ENCODE measurements at places on chromosomes 1 and 21.

DNA sequence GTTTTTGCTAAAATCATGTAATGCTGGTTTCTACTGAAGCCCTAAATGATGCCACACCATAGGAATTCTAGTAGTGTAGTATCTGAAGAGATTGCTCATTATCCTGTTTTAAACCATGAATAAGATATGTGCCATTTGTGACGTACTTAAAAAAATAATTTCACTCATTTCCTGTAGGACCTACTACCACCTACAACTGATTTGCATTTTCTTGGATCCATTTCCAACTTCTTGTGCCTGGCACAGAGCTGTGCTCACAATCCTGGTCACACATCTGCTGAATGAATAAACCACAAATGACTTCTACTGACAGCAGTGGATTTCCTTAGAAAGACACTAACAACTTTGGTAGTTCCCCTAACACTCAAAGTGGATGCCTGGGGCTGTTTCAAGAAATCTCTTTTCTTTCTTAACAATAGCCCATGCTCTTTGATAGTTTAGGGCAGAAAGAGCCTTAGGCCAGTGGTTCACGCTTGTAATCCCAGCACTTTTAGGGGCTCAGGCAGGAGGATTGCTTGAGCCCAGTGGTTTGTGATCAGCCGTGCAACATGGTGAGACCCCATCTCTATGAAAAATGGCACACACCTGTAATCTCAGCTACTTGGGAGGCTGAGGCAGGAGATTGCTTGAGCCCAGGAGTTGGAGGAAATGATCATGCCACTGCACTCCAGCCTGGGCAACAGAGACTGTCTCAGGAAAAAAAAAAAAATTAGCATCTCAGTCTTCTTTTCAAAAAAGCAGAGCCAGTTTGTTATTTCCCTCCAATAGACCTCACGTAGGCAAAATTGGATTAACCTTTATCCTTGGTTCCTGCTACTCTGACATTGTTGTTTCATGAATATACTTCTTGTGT is 13.0 kb upstream of the BATF3 start:
- DNase-seq: no peak

GRCh38 chr1:161238039-161238473 is at the start of gene NR1I3:
Gene NR1I3, minus strand, starts transcription at chr1:161238203. Its CDS starts 1,638 bp downstream, at chr1:161236565.
- DNase-seq: no peak

DNA sequence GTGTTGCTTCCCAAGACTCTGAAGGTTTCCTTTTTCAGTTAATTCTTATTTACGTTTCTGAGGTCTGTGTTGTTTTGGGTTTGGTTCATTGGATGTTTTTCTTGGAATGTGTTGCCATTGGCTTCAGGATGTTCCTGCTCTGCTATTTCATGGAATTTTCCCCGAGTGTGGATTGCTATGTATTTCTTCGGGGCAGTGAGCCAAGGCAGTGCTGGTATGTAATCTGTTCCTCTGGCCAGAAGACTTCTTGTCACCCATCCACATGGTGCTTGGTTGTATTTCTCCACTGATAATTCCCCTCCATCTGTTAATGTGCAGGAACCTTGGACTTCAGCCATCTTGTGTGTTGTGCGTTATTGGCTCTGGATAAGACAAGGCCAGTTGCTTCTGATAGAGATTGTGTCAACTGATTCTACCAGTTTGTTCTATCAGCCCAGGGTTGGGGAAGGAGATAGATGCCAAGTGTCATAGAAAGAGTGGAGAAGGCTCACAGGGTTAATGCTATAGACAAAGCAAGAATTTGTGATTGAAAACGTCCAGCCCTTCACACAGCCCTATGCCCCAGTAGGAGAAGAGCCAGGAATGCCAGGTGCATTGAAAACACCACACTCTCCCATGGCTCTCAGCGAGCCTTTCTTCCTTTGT is 505.2 kb downstream of the PLPP3 start:
- DNase-seq: no peak

- DNase-seq: no peak
These were observed 2.0 kb downstream of the HNRNPU start for GRCh38 chr1:244862354-244862698.

DNA sequence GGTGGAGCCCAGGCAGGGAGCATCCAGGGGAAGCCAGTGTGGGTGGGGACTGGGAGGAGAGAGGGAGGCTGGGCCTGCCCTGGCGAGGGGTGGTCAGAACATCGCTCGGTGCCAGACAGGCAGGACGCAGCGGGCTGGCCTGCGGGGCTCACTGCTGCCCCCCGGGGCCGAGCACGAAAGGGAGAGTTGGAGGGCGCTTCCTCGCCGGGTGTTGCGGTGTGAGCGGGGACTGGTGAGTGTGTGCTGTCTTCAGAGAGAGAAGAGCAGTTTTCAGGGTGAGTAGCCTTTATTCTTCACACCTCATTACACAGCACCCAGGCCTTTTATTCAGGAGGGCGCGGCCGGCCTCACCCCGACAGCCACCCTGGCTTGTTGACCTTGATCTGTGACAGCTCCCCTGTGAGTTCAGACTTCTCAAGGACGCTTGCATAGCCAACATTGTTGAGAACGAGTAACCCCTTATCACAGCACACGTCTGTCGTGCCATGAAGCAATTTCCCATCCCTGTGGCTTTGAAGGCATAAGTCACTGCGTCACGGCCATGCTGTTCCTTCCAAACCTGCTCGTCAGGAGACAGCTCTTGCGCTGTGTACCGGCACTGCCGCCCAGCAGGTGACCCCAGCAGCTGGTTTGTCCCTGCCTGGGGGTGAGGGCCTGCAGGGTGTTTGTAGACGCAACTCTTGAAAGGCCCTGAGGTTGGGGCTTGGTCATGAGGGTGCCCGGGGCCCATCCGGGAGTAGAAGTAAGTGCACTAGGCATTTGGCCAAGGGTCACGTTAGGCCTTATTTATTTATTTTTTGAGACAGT is 54.6 kb downstream of the PRKCZ start:
- no peak for DNase-seq

DNA sequence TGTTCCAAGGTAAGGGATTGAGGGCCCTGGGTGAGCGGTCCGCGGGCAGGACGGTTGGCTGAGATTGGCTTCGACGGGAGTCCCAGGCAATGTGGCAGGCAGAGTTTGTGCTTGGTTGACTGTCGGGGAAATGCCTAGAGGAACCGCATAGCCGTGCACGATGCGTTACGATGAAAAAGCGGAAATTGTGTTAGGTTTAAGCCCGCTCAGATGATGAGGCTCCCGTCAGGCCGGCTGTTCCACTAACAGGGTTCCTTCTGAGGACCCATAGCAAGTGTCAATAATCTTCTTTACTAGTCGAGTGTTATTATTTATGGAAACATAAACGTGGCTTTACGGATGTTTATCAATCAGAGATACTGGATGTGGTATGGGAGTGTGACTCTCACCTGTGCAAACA is 117.8 kb upstream of the COL6A1 start:
- DNase-seq: no peak

DNA sequence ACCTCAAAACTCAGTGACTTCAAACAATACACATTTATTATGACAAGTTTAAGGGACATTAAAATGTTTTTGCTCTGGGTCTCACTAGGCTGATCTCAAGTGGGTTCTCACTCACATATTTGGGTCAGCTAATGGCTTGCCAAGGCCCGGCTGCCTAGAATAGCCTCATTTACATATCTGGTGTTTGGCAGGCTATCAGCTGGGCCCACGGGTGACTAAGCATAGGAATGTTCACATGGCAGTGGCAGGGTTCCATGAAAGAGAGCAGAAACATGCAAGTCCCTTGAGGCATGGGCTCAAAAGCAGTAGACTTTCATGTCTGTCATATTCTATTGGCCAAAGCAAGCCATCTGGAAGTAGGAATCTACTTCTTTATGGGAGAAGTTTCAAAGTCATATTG is 492.6 kb downstream of the KCNT2 start:
- DNase-seq: no peak

- DNase-seq: no peak
These were observed 50.5 kb downstream of the SIK1 start for GRCh38 chr21:43376478-43376882.

- no peak for DNase-seq
These were observed 6.3 kb upstream of the SYNJ1 start for GRCh38 chr21:32733990-32734613.

- no peak for DNase-seq
These were observed at the start of gene DISP3 for GRCh38 chr1:11478571-11479374. Gene DISP3, plus strand, starts transcription at chr1:11479155. Its CDS starts 21,838 bp downstream, at chr1:11500993.

- DNase-seq: no peak
These were observed 32.0 kb upstream of the EPS15 start for GRCh38 chr1:51551081-51551480.

DNA sequence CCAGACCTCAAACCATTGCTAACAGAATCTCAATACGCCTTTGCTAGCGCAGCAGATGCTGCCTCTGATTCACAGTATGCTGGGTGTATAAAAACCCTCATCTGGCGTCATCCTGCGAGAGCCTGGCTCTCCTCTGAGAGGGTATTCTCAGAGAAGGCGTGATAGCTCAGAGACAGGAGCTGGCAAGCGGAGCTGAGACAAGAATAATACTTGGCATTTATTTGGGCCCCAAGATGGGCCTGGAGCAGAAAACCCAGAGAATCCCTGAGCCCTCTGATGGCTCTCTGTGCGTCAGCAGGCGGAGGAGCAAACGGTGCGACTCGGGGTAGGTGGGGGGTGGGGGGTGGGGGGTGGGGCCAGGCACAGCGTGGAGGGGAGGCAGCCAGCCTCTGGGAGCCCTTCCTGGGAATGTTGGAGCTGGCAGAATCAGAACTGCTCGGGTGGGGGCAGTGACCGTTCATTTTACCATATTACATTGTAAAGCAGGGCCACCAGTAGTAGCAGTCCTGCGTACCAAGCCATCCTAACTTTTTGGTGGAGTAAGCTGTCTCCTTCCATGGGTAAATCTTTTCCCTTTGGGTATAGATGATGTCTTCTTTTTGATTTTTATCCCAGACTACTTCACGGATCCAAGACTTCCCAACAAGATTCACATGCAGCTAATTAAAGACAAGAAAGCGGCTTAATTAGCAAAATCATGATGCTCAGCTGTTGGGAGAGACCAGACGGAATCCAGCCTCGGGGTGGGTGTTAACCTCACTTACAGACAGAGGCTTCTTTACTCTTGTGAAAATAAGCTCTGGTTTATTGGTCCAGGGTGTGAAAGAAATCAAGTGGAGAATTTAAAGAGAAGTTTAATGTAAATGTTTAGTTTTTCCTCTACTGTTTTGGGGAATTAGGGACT is 7.1 kb downstream of the RIIAD1 start:
- no peak for DNase-seq

DNA sequence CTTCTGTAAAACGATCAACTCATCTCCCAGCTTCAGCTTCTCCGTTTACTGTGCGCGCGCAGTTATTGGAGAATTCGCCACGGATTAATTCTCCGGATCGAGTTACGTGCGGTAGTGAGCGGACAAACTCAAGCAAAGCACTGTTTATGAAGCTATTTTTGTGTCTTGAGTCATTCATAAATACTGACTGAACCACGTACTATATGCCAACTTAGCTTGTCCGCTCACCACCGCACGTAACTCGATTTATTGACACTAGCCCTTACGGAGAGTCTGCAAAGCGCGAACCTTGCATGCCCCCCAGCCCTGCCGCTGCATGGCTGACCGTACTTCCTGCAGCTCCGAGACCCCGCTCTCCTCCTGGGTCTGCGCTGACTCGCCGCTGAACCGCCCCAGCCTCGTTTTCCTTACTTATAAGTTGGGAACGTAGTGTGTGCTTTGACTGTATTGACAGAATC is 773 bp downstream of the CHD1L start:
- no peak for DNase-seq

DNA sequence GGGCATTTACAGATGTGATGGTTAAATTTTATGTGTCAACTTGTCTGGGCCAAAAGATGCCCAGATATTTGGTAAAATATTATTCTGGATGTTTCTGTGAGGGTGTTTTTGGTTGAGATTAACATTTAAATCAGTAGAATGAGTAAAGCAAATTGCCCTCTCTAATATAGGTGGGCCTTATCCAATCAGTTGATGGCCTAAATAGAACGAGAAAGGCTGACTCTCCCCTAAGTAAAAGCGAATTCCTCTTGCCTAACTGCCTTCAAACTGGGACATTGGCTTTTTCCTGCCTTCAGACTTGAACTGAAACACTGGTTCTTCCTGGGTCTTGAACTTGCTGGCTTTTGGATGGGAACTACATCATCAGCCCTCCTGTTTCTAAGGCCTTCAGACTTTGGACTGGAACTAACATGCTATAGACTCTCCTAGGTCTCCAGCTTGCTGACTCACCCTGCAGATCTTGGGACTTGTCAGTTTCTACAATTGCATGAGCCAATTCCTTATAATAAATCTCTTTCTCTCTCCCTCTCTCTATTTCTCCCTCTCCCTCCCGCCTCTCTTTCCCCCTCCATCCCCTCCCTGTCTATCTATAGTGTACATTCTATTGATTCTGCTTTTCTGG is 10.2 kb upstream of the NAV1 start:
- DNase-seq: no peak

- no peak for DNase-seq
These were observed 206.1 kb upstream of the GALNT2 start for GRCh38 chr1:229860926-229861325.

DNA sequence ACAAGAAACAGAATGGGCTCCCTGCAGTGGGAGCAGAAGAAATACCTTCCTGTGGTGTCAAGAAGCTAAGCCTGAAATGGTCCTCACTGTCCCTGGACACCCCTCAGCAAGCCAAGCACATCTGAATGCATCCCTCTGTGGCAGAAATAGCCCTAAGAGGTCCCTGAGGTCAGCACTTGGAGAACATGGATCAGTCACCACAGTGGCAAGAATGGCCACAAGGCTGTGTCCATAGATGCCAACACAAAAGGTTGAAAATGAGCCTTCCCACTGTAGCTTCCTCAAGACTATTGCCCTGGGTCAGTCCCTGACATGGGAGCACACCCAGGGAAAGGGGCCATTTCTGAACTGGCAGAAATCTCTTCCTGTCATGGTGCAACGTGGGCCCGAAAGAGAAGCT is 27.7 kb downstream of the PSMG1 start:
- DNase-seq: no peak

DNA sequence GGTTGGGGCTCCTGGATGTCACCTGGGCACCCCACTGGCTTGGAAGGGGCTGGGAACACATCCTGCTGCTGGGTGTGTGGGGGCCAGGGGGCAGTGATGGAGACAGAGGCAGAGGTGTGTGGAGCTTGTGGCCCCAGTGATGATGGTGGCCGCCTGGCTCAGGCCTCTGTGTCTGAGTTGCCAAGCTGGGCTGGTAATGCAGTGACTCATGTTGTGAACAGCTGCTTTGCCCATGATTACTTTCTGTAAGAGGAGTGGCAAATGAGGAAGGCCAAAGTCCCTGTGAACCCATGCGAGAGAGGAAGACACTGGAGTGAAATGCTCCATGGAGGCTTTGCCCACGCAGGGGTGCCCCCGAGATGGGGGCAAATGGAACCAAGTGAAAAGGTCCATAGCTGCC is 86.8 kb downstream of the KCNJ6 start:
- DNase-seq: no peak

DNA sequence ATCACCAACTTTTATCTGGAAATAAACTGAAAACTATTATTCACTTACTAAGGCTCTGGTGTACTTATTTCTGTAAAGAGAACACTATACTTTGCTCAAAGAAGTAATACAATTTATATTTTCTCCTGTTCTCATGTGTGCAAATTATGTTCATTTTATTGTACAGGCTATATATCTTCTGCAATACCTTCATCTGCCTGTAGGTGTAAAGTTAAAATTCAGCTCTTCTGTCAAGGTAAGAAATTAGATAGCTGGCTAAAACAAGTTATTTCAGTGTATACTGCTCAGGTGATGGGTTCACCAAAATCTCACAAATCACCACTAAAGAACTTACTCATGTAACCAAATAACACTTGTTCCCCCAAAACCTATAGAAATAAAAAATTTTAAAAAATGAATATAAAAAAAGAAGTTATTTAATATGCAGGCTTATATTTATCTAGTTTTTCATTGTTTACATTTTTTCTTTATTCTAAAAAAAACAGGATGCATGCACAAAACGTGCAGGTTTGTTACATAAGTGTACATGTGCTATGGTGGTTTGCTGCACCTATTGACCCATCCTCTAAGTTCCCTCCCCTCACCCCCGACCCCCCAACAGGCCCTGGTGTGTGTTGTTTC is 81.5 kb downstream of the PTGER3 start:
- no peak for DNase-seq
